ENCODE measurements at places on chromosomes 1 and 21.

- no peak for DNase-seq
These were observed 960.0 kb downstream of the PLA2G4A start for GRCh38 chr1:187788718-187789117.

GRCh38 chr1:230232371-230232771, 165.3 kb downstream of the GALNT2 start:
- DNase-seq = no peak

DNA sequence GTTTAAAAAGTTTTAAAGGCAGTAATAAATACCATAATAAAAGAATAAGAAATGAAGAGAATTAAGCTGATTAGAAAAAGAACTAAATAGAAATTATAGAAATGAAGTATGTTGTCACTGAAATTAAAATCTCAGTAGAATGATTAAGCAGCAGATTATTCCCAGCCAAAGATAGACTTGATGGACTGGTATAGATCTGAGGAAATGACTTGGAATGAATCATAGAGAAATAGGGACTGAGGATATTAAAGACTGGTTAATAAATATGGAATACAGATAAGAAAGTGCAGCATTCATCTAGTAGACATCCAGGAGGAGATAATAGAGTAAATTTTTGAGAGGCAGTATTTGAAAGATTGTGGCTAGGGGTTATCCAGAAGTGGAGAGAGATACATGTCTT, 28.7 kb downstream of the MARK1 start:
- DNase-seq = no peak

DNA sequence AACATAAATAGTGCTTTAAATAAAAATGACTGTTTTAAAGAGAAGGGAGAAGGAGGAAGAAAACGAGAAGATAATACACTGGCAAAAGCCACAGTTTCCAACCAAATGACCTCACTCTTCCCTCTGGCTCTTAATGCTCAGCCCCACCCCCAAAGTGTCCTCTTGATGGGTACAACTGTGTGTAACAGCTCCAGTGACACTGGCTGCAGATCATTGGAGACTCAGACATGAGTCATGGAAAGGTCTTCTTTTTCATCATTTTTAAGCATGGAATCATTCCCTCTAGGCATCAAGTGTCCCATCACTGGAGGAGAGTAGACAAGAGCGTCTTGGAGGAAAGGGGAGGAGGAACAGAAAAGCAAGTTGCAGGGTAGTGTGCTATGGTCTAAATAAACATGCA, 333.0 kb downstream of the PAPPA2 start:
- DNase-seq = no peak

DNA sequence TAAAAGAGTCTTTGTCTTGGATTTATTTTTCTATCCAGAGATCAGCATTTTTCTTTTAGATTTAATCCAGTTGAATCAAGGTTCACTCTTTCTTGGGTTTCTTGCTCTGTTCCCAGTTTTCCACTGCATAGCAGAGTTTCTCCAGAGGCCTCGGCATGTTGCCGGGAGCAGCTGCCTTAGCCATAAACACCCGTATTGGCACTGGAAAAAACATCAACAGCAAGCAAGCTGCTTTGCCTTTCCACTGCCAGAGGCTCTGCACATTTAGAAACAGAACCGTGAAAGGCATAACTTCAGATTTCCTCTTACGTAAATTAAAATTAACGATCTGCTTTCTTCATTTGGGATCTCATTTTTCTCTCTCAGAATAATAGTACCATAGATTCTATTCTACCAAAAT, 181.8 kb upstream of the L1TD1 start:
- DNase-seq = no peak

DNA sequence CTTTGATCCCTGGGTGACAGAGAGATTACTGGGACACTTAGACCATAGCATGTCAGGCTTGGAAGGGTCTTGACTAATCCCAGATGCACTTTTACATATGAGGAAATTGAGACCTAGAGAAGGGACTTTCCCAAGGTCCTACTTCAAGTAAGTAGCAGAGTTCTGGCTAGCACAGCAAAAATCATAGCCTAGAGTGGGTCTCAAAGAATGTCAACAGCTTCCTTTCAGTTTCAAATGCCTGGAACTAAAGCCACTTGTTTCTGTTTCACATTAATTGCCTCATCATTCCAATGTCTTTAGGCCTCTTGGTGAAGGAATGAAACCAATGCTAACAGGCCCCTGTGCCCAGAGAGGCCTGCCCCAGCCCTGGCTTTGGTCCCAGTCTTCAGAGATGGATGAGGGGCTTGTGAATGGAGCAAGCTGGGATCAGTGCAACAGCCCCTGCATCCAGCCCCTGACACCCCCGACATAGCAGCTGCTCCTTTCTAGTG, 26.6 kb downstream of the ATF3 start:
- DNase-seq = no peak
